ENCODE measurements at places on chromosomes 7 and 10.

GRCh38 chr10:58791137-58791536 is 278.5 kb downstream of the BICC1 start:
- DNase-seq = peak; percentile 41

- no peak for DNase-seq
Observed at GRCh38 chr7:94431176-94431575, 36.5 kb downstream of the COL1A2 start.

GRCh38 chr10:48554656-48555055 is 50.2 kb downstream of the ARHGAP22 start:
- no peak for DNase-seq

- DNase-seq = no peak
Observed at GRCh38 chr7:18226598-18226997, 199.0 kb upstream of the PRPS1L1 start.

DNA sequence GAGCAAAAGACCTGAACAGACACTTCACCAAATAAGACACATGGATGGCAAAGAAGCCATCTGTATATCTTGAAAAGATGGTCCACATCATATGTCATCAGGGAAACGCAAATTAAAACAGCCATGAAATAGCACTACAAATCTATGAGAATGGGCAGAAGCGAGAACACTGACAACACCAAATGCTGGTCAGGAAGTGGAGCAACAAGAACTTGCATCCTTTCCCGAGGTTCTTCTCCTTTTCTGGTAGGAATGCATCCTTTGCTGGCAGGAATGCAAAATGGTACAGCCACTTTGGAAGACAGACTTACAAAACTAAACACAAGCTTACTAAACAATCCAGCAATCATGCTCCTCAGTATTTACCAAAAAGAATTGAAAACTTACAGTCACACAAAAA is 60.0 kb downstream of the PIK3AP1 start:
- no peak for DNase-seq

DNA sequence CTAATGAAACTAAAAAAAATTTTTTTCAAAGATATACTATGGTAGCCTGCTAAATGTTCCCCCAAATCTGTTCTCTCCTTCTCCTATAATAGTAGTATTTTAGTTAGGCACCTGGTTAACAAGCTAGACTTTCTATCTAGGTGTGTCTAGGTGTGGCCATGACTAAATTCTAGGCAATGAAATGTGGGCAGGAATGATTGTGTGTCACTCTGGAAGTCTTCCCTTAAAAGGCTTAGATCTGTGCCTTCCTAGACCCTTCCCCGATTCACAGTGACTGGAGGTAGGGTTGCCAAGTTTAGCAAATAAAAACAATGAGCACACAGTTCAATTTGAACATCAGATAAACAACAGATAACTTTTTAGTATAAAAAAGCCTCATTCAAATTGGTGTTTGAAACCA is 8.3 kb upstream of the ARHGAP21 start:
- no peak for DNase-seq

- DNase-seq = no peak
Observed at GRCh38 chr7:129009437-129009836, 45.5 kb downstream of the TNPO3 start.

DNA sequence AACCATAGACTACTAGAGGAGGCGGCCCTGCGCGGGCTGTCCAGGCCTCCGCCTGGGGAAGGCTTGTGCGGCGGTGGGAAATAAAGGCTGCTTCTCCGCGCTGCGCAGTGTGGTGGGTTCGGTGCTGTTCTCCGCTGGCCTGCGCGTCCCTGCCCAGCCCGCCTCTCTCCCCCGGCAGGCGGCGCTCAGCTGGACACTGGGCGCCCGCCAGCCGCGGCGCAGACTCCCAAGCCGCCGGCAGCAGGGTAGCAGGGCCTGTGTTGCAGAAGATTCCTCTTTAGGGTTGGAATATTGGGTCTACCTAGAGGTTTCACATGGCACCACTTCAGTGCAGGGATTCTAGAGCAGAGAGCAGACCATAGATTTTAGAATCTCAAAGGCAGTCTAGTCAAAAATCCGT is 66.1 kb upstream of the ZPBP start:
- no peak for DNase-seq

DNA sequence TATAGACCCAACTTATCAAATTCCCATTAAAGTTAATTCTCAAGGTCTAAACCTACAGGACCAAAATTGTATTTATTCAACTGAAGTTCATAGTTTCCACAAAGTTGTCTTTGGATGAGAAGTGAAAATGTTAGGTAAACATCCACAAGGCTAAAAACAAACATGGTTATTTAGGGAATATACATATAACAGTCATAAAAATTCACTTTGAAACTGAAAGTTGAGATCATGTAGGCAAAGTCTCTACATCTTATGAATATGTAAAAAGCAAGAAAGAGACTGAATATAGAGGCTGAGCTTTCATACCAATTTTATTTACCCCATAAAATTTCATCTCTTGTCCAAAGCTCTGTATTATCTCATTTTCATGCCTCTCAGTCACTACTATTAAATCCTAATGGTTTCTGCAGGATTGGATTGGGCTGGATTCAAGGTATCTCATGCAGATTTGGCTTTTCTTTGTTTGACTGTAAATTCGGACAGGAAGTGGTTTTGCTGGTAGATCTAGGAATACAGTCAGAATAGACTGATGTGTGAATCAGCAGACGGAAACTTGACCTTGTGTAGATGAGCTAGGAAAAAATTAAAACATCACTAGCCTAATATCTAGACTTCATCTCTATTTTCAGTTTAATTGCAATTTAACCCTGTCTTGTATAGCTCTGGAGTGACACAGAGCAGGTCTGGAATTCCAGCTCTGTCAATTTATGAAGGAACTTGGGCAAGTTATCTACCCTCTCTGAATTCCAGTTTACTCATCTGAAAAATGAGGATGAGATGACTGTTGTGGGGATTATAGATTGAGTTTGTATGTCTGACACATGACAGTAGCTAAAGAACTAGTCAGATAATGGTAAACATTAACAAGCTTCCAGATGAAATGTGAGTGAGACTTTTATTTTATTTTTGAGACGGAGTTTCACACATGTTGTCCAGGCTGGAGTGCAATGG is 27.3 kb upstream of the SKAP2 start:
- peak; percentile 41 for DNase-seq

- DNase-seq = peak; percentile 79
Observed at GRCh38 chr7:40008223-40008815, 58.3 kb downstream of the CDK13 start.

- DNase-seq = no peak
Observed at GRCh38 chr7:69739190-69739589, 140.9 kb downstream of the AUTS2 start.

GRCh38 chr10:119209736-119210355 is 2.5 kb downstream of the GRK5 start:
- no peak for DNase-seq

- no peak for DNase-seq
Observed at GRCh38 chr7:1500064-1500807, 4.0 kb downstream of the INTS1 start.

DNA sequence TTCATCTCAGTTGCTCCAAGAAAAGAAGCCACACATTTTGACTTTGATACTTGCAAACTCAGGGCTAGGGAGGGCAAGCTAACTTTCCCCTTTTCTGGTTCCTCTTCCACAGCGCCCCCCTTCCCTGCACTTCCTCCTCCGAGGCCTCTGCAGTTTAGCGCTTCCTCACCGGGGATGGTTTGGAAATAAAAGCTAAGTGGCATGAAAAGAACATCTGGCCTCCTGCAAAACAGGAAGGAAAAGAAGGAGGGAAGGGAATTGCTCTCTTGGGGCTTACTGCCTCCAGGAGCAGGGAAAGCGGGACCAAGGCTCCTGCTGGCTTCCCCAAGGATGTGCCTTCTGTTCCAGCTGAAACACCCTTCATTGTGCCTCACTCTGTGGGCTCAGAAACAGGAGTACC is 42.3 kb downstream of the PRKCQ start:
- DNase-seq = no peak

DNA sequence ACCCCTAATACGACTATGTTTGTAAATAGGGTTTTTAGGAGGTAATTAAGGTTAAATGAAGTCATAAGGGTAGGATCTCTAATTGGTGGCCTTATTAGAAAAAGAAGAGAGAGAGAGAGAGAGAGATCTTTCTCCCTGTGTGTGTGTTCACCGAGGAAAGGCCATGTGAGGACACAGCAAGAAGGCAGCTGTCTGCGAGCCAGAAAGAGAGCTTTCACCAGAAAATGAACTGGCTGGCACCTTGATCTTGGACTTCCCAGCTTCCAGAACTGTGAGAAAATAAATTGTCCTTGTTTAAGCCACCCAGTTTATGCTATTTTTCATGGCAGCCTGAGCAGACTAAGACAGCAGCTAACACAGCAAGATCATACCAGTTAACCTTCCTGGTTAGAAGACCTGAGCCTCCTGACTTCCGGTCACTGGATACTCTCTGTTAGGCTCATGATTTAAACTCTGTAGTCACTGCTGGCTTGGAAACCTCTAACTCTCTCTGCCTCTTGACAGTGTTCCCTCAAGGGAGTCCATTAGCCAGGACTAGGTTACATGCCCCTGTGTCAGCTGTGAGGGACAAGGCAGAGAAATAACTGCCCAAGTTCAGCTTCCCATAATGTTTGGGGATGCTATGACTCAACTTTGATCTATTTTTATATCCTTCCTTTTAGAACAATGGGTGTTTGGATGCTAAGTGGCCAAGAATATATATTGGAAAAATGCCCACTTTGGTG is 102.3 kb downstream of the DYNC1I1 start:
- DNase-seq = no peak

DNA sequence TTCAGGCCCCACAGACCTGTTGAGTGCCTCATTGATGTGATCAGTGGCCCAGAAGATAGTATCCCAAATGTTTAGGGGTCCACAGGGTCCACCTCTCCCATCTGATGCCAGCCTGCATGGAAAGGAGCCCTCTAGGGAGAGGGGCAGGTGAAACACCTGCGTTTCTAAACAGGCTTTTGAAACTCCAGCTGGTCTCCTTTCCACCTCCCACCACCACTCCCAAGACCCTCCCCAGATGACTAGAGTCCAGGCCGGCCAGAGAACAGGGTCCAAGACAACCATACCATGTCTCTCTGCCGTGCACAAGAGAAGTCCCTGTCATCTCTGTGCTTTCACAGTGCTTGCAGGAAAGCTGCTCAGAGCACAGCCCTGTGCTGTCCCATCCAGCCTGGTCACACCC is 105.0 kb upstream of the NANOS1 start:
- DNase-seq = no peak

- no peak for DNase-seq
Observed at GRCh38 chr10:89086801-89087521, 96.4 kb downstream of the FAS start.

- DNase-seq = no peak
Observed at GRCh38 chr10:1211844-1212570, 155.8 kb downstream of the WDR37 start.

DNA sequence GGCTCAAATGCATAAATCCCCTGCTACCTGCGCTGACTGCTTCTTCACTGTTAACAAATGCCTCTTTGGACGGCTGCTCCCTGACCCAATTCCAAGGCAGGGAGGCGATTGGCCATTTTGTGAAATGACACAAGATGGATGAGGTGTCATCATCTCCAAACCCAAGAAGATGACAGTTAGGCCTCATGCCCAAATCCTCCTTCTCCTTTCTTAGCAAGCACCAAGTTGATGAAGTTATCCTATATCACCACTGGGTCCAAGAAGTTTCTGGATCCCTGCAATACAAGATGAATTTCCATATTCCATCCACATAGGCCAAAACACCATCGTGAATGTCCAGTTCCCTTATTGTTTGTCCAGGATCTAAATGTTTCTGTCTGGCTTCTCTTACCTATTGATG is 98.5 kb upstream of the RAB11FIP2 start:
- no peak for DNase-seq

DNA sequence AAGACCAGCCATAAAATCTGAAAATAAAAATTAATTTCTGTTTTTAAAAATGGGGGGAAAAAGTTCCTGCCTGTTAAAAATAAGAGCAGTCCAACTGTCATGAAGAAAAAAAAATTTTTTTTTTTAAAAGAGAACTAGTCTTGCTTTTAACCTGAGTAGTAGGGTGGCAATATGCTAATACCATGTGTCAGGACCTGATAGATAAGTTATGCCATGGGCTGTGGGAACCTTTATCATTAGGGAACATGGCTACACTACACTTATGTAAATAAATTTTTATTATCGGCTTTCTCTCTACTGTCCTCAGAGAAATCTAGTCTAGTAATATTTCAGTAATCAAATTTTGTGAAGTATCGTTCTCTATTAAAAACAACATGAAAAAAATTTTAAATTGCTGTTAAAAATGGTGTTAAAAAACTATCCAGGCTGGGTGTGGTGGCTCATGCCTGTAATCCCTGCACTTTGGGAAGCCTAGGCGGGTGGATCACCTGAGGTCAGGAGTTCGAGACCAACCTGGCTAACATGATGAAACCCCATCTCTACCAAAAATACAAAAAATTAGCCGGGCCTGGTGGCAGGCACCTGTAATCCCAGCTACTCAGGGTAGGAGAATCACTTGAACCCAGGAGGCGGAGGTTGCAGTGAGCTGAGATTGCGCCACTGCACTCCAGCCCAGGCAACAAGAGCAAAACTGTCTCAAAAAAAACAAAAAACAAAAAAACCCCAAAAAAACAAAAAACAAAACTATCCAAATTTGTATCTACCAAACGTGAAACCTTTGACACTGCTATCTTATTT is 20.7 kb downstream of the NT5C3A start:
- DNase-seq = no peak

GRCh38 chr10:10462151-10462941 is 555.3 kb upstream of the CELF2 start:
- DNase-seq = no peak

DNA sequence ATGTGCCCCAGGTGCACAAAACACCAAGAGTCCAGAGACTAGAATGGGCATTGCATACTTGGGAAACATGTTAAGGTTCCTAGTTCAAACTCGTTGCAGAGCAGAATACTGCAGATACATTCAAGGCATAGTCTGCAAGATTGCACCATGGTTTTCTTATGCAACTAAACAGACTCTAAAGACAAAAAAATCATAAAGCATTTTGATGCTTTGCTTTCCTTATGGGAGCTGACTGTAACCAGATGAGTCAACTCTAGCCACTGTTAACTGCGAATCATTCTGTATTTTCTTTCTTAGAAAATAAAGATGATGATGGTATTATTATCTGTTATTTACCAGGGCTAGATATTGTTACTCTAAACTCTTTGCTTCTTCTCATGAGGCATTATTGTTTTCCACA is 19.7 kb downstream of the TRUB1 start:
- no peak for DNase-seq

DNA sequence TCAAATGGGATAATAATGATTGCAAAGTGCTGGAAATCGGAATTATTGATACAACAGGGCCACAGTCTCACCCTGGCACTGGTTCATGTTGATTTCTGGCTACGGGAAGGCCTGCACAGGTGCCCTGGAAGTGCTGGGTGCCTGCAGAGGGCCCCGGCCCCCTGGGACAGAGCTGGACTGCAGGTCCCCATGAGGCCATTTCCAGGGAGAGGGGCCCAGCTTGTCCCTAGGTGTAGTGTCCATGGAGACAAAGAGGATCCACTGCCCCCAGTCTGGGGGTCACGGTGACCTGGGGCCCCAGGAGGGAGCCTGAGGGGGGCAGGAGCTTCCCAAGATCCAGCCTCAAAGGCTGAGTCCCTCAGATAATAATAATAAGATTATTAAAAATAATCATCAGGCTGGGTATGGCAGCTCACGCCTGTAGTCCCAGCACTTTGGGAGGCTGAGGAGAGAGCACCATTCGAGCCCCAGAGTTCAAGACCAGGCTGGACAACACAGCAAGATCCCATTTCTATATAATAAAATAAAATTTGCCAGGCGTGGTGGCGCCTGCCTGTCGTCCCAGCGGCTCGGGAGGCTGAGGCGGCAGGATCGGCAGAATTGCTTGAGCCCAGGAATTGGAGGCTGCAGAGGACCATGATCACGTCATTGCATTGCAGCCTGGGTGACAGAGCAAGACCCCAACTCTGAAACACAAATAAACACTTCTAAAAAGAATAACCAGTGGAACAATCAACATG is 98.1 kb downstream of the MICALL2 start:
- no peak for DNase-seq

- no peak for DNase-seq
Observed at GRCh38 chr10:70622541-70622940, 20.0 kb upstream of the PRF1 start.
